Activated CD4-positive, CD25-positive, alpha-beta regulatory T cell treated with anti-CD3 and anti-CD28 coated beads, Interleukin-2, amount 50 U/mL, for 24 hours (primary cell): ENCODE measurements at places on chromosomes 2 and 18.
A peak's percentile ranks its signal among the peaks of the same experiment; 100 is the strongest.

- ATAC-seq, result no peak
Measured at GRCh38 chr2:212295571-212295970, 243.0 kb downstream of the ERBB4 start.

DNA sequence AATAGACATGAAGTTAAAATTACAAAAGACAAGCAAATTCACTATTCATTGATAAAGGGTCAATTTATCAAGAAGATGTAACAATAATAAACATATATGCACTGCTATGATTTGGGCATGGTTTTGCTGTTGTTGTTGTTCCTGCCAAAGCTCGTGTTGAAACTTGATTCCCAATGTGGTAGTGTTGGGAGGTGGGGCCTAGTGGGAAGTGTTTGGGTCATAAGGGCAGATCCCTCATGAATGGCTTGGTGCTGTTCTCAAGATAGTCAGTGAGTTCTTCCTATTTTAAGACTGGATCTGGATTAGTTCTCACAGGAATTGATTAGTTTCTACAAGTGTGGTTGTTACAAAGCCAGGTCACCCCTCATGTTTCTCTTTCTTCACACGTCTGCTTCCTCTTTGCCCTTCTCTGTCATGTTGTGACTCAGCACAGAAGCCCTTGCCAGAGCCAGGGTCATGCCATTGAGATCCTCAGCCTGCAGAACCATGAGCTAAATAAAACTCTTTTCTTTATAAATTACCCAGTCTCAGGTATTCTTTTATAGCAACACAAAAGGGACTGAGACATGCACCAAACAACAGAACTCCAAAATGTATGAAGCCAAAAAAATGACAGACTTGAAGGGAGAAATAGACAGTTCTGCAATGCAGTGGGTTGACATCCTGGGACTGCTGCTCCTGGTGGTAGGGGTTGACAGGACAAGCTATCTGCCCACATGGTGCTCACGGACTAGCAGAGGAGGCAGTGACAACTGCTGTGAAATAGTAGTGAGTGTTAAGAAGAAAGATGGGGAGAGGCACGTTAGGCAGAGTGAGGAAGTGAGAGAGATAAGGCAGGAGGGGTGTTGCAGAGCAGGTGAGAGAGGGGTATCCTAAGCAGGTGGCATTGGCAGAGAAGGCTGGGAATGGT lies 18.6 kb upstream of the SKA1 start:
- peak; percentile 41 for ATAC-seq

GRCh38 chr2:163774862-163775261 lies 39.1 kb upstream of the FIGN start:
- ATAC-seq, result no peak

- no peak for ATAC-seq
Measured at GRCh38 chr2:47299555-47299954, 103.4 kb upstream of the MSH2 start.

- no peak for ATAC-seq
Measured at GRCh38 chr18:73684647-73685046, 463.0 kb downstream of the FBXO15 start.

DNA sequence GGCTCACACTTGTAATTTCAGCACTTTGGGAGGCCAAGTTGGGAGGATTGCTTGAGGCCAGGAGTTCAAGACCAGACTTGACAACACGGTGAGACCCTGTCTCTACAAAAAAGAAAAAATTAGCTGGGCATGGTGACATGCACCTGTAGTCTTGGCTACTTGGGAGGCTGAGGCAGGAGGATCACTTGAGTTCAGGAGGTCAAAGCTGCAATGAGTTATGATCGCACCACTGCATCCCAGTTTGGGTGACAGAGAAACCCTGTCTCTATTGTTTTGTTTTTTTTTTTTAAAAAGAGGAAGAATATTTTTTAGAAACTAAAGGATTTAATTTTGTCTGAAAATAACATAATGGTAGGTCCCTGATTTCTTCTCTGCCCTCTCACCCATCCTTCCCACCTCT lies 79.4 kb upstream of the TMEM200C start:
- ATAC-seq, result no peak

GRCh38 chr18:76428396-76429261 lies 66.4 kb downstream of the ZNF516 start:
- no peak for ATAC-seq

- no peak for ATAC-seq
Measured at GRCh38 chr2:74632939-74633312, 15.2 kb downstream of the M1AP start.

GRCh38 chr2:194550702-194551101 lies 1106.3 kb upstream of the SLC39A10 start:
- no peak for ATAC-seq

DNA sequence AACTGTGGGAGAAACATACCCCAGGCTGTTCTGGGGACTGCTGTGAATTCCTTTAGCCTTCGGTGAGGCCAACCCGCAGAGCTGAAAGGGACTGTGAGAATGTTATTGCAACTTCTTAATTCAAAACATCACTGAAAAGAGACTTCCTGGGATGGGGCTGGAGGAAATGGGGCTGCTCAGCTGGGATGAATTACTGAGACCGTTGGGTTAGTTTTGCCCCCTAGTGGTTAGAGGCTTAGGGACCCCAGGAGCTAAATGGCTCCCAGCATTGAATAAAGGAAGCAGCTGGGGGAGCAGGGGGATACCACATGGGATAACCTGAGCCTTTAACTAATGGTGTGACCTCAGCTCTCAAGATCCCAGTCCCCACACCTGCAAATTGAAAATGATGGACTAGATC lies 941.1 kb upstream of the FANCL start:
- ATAC-seq, result no peak

DNA sequence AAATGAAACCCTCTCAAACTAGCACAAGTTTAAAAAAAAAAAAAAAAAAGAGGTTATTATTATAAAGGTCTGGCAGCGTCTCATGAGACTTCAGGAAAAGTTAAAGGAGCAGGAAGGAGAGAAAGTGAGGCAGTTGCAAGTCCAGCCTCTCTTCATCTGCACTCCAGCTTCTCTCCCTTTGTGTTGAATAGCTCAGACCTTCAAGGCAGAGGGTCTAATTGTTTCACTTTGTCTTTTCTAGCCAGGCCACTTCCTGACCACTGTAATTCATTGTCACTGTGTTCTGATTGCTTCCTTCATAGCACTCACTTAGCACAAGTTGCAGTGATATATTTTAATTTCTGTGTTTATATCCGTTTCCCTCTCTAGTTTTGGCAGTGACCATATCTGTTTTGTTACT lies 99.9 kb downstream of the SPATS2L start:
- no peak for ATAC-seq

DNA sequence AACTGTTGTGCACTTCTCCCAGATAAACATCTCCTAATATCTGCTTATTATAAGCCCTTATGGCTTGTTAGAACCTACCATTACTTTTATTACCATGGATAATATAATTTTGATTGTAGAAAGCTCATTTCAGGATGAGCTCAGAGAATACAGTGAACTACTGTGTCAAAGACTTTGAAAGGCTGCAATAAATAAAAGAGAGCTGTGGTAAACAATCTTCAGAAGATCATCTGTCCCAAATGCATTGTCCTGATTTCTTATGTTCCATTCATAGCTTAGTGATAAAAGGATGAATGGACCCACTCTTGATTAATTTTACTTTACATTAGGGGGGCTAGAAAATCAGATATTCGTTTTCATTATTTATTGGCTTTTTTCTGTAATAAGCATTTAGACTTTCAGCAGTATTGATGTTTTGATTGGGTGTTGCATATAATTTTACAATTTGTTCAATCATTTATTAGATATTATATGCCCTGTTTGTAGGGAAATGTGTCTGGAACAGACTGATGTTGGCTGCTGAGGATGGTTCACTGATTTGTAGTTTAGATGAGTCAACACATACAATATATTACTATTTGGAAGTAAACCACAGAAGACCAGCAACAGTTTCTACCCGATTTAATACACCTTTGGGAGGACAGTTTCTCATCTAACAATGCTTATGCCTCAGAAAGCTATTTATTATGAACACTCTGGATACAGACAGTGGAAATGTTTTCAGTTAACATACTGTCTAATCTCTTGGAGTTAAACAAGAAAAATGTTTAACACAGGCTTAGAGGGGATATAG lies 147.2 kb downstream of the TMEFF2 start:
- no peak for ATAC-seq

GRCh38 chr2:2243666-2244065 lies 87.4 kb downstream of the MYT1L start:
- no peak for ATAC-seq

- no peak for ATAC-seq
Measured at GRCh38 chr2:70043252-70043875, 43.9 kb upstream of the PCBP1 start.

DNA sequence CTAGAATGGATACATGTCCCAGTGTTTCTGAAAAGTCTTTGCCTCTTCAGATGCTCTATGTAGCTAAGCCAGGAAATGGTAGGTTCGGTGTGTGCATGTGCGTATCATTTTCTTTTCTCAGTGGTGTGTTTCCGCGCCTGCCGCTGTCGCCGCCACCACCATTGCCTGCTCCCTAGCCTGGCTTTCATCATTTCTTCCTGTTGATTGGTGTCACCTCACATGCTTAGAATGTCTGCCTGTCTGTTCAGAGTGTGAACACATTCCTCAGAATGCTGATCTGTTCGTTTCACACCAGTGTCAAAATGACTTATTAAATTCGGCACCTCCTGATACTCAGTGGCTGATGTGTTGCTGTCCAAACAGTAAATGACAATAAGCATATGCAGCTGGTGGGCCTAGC lies 255.2 kb upstream of the SPRED2 start:
- ATAC-seq, result no peak

- ATAC-seq, result no peak
Measured at GRCh38 chr2:132757002-132757589, 87.1 kb upstream of the LYPD1 start.

GRCh38 chr18:79853303-79853992 lies 55.7 kb downstream of the KCNG2 start:
- no peak for ATAC-seq

DNA sequence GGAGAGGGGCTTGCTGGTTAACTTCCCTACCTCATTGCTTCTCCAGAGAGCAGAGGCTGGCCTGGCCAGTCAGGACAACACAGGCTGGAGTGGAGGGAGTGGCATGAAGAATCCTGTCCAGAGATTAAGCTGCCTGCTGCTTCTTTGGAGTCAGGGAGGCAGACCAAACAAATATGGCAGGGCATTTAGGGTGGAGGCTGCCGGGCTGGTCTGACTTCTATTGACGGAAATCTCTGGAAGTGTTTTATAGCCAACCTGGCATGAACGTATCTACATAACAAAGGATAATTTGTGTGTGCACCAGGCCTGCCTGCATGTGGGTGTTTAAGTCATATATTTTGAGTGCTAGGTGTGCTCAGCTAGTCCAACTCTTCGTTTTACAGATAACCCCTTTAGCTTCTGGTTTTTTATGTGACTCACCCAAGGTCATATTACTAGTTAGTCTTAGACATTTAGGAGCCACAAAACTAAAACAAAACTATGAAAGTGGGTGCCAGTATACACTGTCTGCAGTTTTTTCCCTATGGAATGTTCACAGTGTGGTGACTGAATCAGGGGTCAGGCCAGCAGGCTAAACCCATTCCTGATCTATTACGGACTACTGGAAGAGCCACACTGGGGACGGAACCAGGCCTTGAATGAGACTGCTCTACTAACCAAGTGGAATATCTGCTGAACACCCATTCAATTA lies 5.5 kb downstream of the NPC1 start:
- ATAC-seq, result peak; percentile 59

DNA sequence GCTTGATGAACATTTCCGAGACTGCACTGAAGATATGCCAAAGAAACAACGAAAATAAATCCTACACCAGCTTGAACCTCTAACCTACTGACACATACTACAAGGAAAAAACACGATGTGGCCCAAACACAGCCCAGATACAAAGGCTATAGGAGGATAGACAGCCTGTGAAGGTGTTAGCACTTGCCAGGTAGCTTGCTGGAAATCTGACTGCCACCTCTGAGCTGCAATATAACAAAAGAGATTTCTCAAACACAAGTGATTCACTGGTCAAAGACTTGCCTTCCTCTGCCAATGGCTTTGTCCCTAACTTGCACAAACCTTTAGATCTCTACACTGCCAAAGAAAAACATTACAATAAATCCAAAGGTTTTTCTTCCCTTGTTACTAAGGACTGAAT lies 21.1 kb downstream of the CFAP210 start:
- no peak for ATAC-seq

DNA sequence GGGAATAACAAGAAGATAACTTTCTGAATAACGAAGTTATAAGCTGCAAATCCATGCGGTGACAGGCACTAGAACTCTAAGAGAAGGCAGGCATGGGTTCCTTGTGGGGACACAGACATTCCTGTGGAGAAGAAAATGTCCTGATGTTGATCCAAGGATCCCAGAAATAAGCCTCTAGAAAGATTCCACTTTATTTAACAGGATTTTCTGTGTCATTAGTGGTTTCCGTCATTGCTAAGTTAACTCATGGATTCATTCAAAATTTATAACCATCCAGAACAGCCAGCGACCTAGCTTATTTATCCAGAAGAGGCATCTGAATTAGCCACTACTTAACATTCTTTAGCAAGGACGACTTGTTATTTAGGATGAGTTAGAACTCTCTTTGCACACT lies 10.0 kb upstream of the CD302 start:
- no peak for ATAC-seq
